ENCODE measurements at places on chromosomes 4 and X.

- DNase-seq, result no peak
Measured at GRCh38 chr4:37976507-37976906, 16.3 kb downstream of the PTTG2 start.

- no peak for DNase-seq
Measured at GRCh38 chr4:4618847-4619246, 77.0 kb upstream of the STX18 start.

DNA sequence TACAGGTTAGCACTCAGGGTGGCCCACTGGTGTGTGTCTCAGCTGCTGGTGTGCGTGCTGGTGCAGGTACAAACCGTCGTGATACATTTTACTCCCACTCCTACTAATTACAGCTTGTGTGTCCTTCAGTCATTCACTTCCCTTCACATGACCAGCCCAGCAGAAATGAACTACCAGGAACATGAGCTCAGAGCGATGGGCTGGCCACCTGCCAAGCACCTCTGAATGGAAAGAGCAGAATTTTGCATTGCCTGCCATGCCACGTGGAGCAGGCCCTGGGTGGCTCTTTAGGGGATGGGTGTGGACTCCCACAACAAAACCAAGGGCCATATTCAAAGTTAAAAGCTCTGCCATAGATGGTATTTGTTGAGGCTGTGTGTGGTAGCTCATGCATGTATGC lies 58.9 kb upstream of the PGM2 start:
- no peak for DNase-seq

- no peak for DNase-seq
Measured at GRCh38 chr4:110058677-110059076, 139.7 kb downstream of the ELOVL6 start.

DNA sequence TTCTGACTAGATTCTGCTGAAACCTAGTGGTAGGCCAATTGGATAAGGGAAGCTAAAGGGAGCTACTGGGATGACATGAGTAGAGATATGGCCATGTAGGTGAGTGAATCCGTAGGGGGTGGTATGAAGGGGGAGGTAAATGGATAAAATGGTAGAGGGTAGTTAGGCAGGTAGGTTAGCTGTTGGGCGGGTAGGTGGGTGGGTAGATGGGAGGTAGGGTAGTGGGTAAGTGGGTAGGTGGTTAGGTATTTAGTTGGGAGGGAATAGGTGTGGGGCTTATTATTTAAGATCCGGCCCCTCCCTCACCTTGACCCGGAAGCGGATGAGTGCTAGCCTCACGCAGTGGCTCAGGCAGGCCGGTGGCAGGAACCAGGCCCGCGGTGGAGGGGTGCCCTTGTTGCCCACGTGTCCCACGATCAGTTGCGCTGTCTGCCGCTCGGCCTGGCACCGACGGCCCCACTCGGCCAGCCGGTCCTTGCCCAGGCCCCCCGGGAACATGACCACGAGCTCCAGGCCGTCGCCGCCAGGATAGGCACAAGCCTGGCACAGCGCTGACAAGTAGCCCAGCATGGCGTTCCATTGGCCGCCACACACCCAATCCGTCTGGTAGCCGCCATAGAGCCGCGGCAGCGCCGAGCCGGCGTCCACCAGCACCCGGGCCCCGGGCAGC lies 725 bp downstream of the FAM120C start:
- DNase-seq, result peak; percentile 32

DNA sequence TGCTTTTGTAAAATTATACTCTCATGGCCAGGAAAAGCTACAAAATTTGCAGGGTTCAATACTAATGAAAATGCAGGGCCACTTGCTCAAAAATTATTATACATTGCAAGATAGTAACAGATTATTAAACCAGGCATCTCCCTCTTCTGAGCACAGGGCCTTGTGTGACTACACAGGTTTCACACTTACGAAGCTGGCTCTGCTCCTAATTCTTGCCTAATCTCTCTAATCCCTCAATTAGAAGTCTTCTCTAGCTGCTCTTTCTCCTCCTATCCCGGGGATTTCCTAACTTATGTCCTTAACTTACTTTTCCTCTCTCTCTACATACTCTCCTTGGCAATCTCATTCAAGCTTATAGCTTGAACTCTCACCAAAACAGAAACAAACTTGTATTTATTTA lies 168.3 kb downstream of the AREG start:
- DNase-seq, result no peak

GRCh38 chr4:166045457-166045856 lies 172.4 kb downstream of the TLL1 start:
- DNase-seq, result no peak

DNA sequence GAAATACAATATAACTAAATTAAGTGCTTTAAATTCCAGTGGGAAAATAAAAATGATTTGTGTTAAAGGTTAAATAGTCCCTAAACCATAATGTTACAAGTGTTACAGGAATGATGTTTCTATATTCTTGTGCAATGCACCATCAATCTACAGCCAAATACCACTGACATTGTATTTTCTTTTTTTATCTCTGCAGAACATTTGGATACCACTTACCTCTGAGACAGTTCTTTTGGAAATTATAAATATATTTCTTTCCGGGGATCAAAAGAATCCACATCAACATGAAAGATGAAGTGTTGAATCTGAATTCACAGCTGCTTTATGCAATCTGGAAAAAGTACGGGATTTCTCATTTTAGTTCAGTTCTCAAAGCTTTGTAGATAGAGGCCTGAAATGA lies 518.3 kb upstream of the AGA start:
- DNase-seq, result no peak

DNA sequence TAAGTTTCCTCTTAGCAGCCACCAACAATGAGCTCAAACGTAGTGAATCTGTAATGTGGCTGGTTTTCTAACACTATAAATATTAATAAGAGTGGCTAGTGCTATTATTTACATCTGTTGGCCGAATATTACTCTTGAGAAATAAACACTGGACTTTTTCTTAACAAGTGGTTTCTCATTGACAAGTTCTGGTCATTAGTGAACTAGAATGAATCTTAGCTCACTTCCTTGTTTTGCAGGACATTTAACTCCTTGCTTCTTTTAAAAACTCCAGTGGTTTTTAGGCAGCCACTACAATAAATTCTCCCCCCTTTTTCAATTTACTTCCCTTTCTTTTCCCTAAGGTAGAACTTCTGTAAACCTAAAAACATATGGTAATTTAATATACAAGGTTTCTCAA lies 177.2 kb downstream of the ARAP2 start:
- no peak for DNase-seq

DNA sequence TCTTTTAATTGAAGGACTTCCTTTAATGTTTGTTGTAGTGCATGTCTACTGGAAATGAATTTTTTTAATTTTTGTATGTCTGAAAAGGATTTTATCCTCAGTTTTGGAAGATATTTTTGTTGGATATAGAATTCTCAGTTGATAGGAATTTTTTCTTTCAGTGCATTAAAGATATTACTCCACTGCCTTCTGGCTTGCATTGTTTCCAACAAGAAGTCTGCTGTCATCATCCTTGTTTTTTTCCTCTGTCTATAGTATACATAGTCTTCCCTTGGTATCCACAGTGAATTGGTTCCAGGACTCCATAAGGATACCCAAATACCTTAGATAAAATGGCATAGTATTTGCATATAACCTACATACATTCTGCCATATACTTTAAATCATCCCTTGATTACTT lies 33.5 kb downstream of the SCD5 start:
- DNase-seq, result no peak

DNA sequence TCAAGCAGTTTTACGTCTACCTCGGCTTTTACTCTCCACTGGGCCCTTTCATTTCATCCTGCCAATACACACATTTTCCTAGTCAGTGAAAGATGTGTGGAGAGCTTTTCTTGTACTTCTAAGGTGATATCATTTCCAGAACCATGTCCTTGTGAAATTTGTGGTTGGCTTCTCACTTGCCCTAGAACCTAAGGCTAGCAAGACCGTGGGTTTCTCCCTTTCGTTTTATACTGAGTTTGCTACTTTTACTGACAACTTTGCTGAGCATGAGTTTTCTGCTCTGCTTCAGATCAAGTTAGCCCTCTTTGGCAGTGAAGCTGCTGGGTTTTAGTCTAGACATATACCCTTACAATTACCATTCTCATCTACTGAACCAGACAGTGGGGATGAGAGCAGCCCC lies 95.7 kb upstream of the FRMPD4 start:
- DNase-seq, result no peak

- DNase-seq, result no peak
Measured at GRCh38 chrX:120308558-120308957, 2.7 kb downstream of the TMEM255A start.

DNA sequence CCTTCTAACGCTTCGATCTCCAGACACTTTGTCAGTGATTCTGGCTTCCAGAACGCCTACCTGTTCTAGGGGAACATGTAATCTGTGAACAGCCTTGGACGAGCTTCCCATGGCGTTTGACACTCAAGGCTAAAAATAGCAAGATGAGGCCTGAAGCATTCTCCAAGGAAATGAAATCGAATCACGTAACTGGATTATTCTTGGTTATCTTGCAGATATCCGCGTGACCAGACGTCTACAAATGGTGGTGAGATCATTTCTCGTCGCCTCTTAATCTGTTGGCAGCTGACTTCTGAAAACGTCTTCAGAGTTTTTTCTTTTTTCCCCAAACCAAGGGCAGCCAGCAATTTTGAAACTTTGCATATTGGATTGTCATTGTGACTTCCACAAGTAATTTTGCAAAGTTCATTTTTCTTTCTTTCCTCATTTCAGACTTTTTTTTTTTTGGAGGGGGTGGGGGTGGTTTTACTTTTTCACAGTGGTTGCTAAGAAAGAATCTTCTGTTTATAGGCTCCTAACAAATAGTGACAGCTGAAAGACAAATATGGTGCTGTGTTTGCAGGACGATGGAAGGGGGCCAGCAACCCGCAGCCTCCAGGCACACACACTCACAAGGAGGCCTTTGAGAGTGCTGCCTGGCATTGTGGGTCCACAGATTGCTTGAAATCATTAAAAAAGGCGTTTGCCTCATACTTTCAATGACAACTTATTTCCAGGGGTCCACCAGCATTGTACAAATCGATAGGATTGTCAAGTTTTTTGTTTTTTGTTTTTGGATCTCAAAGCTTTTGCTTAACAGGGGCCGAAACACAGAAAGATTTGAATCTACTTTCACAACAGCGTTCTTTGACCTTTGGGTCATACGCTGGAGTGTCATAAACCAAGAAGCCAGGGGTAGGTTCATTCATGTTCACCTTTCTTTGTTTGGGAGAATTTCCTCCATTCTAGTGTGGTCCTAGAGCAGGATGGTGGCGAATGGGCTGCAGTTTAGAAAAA lies 32.4 kb upstream of the PDLIM3 start:
- DNase-seq, result no peak

DNA sequence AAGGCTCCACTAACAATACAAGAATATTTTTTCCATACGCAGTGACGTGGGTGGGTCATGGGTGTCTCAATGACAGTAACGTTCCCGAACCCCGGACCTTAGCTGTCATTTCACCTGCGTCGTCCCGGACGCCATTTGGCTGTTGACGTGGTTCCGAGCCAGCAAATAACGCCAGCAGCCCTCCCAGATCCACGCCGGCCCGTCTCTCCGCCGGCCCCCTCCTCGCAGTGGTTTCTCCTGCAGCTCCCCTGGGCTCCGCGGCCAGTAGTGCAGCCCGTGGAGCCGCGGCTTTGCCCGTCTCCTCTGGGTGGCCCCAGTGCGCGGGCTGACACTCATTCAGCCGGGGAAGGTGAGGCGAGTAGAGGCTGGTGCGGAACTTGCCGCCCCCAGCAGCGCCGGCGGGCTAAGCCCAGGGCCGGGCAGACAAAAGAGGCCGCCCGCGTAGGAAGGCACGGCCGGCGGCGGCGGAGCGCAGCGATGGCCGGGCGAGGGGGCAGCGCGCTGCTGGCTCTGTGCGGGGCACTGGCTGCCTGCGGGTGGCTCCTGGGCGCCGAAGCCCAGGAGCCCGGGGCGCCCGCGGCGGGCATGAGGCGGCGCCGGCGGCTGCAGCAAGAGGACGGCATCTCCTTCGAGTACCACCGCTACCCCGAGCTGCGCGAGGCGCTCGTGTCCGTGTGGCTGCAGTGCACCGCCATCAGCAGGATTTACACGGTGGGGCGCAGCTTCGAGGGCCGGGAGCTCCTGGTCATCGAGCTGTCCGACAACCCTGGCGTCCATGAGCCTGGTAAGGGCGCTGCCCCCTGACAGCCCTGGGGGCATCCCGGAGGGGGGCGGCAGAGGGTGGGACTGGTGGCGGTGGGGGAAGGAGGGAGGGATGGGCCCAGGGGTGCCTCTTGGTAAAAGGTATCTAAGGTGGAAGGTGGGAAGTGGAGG lies at the start of gene CPE:
Gene CPE, plus strand, starts transcription at position 264 of the 933 bp plus-strand sequence. Its CDS starts 214 bp downstream, at position 478.
- DNase-seq, result peak; percentile 54

DNA sequence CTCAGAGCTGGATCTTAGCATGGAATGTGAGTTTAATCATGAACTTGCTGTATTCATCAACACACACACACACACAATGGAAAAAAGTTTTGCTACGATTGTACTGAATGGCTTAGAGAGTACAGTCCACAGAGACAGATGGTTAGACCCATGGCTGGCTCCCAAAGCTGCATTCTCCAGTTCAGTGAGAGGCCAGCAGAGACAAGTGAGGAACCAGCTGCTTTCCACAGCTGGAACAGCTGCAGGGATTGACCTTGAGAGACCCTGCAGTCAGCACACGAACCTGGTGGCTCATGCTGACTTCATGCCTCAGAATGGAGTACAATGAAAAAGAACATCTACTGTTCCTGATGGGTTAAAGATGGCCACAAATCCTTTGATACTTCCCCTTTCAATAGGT lies 94.5 kb downstream of the DHX15 start:
- DNase-seq, result no peak
